ENCODE measurements at places on chromosomes 12 and 14.
A peak's percentile ranks its signal among the peaks of the same experiment; 100 is the strongest.

GRCh38 chr14:37021390-37021789 is 151.0 kb downstream of the SLC25A21 start:
- no peak for DNase-seq

DNA sequence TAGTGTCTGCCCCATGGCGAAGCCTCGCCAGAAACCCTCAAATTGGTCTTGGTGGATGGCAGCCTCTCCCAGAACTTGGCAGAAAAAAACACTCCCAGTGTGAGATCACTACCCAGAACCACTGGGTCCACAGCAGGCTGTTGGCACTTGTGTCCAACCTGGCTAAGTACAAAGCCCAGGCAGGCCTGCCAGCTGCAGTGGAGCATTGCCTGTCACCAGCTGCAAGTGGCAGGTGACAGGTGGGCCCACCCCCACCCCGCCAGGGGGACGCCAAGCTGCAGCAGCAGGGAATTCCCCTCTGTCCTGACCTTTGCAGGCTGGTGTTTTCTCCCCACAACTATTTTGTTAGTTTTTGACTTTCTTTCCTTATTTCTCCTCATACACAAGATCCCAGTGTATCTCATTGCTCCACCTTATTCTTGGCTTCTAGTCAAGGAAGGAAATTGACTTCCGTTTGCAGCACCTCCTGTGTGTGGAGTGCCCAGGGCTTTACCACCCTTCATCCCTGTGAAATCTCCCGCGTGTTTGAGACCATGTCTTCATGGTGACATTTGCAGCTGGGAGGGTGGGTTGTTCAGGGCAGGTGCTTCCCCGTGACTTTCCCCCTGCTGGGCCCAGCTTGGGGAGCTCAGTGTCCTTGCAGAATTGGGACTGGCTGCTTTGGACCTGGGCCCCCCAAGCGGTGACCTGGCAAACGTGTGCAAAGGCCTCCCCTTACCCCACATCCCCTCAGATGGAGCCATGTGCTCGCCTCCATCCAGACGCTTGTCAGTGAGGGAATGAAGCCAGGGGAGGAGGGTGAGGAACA is 73.8 kb upstream of the RIN3 start:
- no peak for DNase-seq

GRCh38 chr14:92613008-92613658 is 99.6 kb downstream of the RIN3 start:
- peak; percentile 55 for DNase-seq

GRCh38 chr12:20489645-20490044 is 121.3 kb downstream of the PDE3A start:
- DNase-seq: no peak

DNA sequence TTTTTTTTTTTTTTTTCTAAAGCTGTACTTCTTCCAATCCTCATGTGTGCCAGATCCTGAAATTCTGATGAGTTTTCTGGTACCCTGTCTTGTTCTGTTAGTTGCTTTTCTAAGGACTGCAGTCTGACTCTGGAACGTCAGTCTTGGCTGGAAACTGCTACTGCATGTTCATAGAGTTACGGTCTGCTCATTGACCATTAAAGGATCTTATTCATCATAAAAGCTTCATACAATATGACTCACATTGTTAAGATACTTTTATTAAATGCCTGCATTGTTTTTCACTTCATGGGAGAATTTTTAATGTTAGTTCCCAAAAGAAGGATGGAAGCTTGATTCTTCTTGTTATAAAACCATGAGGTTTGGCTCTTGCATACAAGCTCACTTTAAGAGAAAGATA is 233.6 kb downstream of the SYT10 start:
- DNase-seq: no peak

DNA sequence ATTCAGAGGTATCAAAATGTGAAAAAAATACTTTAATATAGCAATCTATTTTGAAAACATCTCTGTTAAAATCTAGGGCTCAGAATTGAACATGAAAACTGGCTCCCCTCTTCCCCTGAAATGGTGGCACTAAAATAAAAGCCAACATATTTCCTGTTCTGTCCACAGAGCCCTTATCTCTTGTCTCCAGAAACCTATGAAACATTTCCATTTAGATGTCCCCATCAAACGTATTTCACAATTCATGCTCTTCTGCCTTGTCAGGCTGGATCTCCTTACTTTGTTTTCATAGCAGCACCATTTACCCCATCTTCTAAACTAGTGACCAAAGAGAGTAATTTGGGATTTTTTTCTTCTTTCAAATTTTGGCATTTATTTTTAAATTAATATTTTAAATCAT is 42.4 kb downstream of the PDE3A start:
- no peak for DNase-seq

GRCh38 chr12:54060975-54061778 is 7.5 kb downstream of the HOXC4 start:
- DNase-seq: no peak

GRCh38 chr14:41607966-41608663 is 1.4 kb downstream of the LRFN5 start:
- peak; percentile 53 for DNase-seq

GRCh38 chr12:75823475-75823874 is 208.1 kb downstream of the PHLDA1 start:
- no peak for DNase-seq

DNA sequence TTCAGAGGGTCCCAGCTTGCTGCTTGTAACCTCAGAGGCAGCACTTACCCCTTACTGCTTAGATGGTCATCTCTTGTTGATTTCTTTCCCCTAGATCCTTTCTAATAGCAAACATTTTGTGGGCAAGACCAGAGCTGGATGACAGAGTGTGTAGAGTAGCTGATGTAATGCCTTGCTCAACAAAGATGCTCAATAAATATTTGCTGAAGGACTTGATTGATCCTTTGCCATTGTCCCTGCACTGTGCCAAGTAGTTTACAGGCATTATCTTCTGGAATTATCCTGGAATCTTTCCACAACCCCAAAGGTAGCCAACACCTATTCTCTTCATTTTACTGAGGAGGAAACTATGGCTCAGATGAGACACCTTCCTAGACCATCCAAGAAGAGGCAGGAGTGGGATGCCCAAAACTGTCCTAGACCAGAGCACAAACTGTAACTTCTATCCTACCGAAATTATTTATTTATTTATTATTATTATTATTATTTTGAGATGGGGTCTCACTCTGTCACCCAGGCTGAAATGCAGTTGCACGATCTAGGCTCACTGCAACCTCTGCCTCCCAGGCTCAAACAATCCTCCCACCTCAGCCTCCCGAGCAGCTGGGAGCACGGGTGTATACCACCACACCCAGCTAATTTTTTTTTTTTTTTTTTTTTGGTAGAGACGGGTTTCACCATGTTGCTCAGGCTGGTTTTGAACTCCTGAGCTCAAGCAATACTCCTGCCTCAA is 1.4 kb downstream of the MMAB start:
- DNase-seq: no peak

DNA sequence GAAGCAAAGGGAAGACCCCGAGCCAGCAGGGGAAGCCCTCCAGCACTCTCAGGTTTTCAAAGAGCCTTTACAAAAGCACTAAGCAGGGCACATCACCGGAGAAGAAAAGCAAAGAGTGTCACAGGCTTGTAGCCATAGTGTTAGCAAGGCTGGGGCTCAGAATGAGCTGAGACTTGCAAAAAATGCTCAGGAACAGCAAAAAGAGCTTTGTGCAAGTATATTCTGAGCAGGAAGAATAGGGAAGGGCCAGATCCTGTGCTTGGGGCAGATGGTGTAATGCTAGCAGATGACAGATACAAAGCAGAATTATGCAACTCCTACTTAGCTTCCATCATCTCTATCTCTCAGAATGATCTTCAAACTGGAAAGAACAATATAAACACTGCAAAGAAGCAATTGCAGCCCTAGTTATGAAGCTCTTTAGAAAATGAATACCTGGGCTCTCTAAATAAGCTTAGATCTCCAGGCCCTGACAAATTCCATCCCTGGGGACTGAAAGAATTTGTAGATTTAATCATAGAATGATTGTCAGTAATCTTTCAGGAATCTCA is 23.7 kb upstream of the PARP11 start:
- no peak for DNase-seq

DNA sequence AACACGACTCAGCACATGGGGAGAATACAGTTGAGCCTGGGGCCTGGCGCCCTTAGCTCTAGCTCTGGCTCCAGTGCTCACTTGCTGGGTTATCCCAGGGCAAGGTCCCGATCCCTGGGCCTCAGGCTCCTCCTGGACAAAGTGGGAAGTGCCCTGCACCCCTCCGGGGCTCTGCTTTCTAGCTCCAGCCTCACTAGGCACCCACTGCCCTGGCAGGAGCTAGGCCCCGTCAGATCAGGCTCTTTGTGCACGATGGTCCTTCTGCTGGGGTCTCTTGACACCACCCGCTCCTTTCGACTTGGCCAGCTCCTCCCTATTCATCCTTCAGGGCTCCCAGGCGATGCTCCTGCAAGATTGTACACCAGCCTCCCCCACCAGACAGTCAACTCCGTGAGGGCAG is 23.4 kb downstream of the NCKAP5L start:
- DNase-seq: no peak

DNA sequence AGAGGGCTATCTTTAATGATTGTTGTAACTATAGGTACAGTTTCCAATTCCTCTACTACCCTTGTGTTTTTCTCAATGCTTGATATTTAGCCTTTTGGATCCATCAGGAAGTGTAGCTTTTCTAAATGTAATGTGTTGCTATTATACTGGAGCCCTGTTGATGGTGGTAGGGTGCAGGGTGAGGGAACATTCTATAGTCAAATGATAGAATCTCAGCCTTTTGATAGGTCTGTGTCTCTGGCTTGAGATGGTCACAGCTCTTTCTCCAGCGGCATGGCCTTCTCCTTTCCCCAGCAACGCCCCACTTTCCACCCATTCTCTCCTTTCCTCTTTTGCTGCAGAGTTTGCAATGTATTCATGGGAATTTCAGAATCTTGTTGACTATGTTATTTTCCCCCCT is 398.6 kb downstream of the RERGL start:
- DNase-seq: no peak

- DNase-seq: no peak
These were observed 2.3 kb downstream of the CDK17 start for GRCh38 chr12:96397756-96398423.

GRCh38 chr12:25830456-25830855 is 128.0 kb upstream of the RASSF8 start:
- no peak for DNase-seq

DNA sequence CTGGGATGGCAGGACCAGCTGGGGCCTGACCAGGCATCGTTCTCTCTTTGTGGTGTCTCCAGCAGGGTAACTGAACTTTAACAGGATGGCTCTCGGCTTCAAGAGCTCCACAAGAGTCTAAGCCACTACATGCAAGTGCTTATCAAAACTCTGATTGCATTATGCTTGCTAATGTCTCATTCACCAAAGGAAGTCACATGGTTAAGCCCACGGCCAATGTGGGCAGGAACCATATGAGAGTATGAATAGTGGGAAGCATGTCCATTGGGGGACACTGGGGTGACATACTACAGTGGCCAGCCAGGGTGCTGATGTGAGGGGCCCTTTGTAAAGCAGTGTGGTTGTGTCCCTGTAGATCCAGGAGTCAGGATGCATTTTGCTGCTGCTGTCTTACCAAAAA is 35.0 kb upstream of the KCNA5 start:
- DNase-seq: no peak

DNA sequence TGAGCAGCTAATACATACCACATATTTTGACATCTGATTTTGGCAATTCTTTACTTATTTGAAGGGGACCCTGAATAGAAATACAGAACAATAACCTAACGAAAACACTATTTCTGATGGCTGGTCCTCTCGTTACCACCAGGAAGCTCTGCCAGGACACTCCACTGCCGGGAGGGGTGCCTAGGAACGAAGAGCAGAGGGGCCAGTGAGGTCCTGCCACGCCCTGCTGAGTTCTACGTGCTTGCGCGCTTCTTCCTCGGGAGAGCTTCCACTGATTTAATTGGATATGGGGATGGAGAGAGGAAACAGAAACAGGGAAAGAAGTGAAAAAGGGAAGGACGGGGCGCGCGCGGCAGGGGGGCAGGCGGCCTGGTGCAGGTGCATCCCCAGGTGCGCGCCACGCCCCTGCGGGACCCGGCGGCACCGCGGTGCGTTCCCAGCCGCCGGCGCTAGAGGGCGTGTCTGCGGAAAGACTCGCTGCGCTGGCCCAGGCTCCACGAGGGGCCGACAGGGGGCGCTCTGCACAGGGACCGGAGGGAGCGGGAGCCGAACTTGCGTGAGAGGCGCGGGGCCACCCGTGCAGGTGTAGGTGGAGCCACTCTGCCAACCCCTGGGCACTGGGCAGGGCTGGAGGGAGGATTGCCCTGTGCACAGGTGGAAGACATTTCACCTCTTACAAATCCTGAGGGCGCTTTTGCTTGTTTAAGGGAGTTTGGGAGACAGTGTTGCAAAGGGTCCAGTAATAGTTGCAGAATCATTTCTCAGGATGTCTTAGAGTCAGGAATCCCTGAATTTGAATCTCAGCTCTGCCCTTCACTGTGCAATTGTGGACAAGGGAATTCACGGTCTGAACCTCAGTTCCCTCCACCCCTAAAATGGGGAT is 986.3 kb upstream of the TMEM132C start:
- DNase-seq: peak; percentile 44

DNA sequence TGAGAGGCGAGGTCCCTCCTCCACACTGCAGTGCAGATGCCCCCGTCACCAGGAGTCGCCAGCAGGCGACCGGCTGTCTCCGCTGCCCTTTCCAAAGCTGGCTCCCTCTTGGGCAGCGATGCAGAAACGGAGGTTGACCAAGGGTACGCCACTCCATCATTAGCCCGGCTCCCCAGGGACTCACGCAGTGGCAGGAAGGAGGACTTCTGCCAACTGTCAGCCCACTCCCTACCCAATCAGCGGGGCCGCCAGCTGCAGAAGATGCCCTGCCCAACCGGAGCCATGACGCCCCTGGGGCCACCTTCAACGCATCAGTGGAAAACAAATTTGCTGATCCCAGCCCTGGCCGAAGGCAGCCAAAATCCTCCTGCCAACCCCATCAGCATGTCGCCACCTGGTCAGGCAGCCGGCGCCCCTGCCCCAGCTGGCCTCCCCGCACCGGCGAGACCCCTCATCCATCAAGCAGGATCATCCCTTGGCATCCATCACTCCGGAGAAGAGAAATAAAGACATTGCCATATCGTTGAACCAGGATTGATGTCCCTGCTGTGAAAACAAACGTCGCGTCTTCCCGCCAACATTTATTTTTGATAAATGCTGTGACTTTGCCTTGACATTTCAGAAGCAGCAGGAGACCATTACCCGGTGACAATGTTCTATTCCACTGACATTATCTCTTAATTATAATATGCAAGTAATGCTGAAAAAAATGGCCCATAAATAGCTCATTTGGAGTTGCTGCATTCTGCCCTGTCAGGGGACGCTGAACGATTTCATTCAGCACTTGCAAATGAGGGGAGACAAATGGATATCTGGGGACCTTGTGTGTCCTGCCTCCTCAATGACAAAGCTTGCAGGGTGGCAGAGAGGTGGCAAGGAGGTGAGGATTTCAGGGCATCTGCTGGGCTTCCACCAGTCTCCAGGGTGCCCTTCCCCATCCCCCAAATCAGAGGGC is 105.1 kb downstream of the SCARB1 start:
- no peak for DNase-seq
